CD4-positive, alpha-beta T cell treated with Interleukin-12 subunit alpha and Interleukin-12 subunit beta, for 1 hour (primary cell): ENCODE measurements at places on chromosomes 7 and 10.

GRCh38 chr7:122256046-122256445 lies 48.5 kb downstream of the FEZF1 start:
- no peak for DNase-seq

- peak; percentile 61 for DNase-seq
These were observed at the start of gene CARD11 for GRCh38 chr7:3043544-3044371. TSS of gene CARD11 (minus strand) at chr7:3043867. CDS start at chr7:2958506, 85,361 bp downstream.

DNA sequence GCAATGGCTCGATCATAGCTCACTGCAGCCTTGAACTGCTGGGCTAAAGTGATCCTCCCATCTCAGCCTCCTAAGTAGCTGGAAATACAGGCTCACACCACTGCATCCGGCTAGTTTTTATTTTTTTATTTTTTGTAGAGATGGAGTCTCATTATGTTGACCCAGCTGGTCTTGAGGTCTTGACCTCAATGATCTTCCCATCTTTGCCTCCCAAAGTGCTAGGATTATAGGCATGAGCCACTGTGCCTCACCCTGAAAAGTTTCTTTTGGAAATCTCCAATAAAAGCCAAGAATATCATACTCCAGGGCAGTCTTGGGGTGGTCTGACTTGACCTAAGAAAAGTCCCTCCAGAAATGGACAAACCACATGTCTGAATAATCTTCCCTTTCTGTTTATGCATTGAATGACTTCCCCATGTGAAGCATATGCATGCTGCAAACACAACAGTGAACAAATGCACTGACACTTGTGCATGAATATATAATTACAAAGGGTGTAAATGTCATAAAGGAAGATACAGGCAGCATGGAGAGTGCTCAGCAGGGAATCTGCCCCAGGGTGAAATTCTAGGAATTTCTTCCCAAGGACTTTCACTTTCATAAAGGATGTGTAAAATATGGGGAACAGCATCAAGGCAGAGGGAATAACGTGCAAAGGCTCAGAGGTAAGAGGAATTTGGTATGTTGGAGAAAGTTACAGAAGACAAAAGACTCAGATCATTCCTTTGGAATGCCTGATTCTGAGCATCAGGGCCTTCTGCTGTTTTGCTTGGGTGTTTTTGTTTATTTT lies 142.4 kb upstream of the LYZL1 start:
- DNase-seq = no peak

- no peak for DNase-seq
These were observed 53.8 kb downstream of the GRID1 start for GRCh38 chr10:86312701-86313270.

DNA sequence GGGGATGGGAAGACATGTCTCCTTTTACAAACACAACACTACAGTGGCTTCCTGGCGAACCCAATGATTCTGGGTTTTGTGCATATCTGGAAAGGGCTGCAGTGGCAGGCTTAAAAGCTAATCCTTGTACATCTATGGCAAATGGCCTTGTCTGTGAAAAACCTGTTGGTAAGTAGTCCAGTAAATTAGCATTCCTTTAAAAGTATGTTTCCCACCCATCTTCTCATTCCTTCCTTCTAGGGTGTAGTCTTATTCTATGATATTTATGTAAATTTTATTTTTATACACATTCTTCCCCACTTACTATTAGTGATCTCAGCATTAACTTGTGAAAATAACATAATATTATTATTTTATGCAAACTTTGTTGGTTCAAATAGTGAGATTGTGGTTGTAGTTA lies 206.9 kb downstream of the ATRNL1 start:
- no peak for DNase-seq

DNA sequence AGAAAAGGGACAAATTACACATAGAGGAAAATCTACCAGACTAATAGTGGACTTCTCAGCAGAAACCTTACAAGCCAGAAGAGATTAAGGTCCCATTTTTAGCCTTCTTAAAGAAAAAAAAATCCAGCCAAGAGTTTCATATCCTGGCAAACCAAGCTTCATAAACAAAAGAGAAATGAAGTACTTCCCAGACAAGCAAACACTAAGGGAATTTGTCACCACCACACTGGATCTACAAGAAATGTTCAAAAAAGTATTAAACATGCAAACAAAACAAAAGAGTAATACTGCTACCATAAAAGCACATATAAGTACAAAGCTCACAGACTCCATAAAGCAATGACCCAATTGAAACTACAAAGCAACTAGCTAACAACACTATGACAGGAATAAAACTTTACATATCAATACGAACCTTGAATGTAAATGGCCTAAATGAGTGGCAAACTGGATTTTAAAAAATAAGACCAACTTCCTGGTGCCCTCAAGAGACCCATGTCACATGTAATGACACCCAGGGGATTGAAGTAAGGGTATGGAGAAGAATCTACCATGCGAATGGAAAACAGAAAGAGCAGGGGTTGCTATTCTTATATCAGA lies 260.7 kb upstream of the PPP2R2D start:
- DNase-seq = no peak

- DNase-seq = no peak
These were observed 386 bp upstream of the EIF4EBP2 start for GRCh38 chr10:70403483-70404035.

DNA sequence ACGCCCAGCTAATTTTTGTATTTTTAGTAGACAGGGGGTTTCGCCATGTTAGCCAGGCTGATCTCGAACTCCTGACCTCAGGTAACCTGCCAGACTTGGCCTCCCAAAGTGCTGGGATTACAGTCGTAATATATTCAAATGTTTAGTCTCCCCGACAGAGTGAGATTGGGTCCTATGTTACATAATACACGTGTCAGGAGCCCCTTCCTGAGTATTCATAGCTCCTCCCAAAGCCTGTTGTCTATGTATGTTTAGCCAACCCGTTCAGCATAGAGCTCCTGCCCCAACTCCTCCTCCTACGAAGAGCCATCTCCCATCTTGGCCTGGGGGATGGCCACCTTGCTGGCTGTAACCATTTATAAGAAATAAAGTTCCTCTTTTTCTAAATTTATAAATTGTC lies 2.7 kb upstream of the PPP2R2D start:
- DNase-seq = no peak

DNA sequence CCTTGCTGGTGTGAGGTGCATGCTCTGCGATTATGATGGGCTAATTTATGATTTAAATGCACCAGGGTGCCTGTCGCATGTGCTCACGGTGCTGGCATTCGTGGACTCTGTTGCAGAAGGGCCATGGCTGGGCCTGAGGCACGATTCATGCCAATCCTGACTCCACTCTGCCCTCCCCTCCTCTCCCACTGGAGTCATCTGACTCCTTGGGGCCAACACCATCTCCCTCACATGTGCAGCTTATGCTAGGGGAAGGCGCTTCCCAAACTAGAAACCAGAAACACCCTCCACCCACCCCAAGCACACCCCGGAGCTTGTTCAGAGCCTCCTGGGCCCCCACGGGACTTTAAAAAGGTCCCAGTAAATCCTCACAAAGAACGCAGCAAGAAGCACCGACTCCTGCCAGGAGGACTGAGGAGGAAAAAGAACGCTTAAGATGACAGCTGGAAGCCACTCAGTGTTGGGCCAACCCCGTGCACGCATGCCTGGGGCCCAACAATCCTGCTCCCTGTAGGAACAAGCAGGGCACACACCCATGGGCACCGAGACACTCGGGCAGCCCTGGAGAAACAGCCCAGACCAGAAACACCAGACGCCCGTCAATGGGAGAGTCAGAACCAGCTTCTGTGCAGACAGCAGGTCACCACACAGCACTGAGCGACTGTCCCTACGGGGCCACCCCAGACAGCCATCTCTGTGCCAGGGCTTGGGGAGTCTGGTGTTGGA lies 14.1 kb downstream of the BRI3 start:
- no peak for DNase-seq

DNA sequence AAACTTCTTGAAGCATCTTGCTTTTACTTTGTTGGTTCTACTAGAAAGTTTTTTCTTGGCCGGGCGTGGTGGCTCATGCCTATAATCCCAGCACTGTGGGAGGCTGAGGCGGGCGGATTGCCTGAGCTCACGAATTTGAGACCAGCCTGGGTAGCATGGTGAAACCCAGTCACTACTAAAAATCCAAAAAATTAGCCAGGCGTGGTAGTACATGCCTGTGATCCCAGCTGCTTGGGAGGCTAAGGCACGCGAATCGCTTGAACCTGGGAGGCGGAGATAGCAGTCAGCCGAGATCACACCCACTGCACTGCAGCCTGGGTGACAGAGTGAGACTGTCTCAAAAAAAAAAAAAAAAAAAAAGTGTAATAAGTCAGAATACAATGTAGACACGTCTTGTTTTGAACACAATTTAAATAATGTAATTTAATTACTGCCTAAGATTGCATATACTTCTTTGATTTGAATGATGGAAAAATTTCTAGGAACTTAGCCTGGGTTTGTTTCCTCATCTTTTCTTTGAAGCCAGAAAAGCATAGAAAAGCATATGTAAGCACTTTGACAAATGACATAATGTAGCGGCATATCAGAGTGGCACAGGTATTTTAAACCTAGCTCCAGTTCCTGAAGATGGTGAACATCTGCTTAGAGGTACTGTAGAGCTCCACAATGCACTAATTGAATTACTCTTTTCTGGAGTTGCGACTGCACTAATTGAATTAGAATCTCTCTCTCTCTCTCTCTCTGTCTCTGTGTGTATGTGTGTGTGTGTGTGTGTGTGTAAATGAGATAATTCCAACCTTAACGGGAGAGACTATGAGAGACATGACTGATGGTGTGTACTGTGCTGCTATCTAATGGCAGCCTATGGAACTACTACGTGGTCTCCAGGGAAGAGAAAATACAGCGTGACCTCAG lies 87.8 kb downstream of the BTRC start:
- DNase-seq = peak; percentile 40

- no peak for DNase-seq
These were observed 72.9 kb downstream of the NPY start for GRCh38 chr7:24356718-24357386.

GRCh38 chr10:112490545-112490944 lies 43.5 kb downstream of the VTI1A start:
- no peak for DNase-seq

- DNase-seq = no peak
These were observed 112.6 kb downstream of the ZPBP start for GRCh38 chr7:49980465-49980864.

DNA sequence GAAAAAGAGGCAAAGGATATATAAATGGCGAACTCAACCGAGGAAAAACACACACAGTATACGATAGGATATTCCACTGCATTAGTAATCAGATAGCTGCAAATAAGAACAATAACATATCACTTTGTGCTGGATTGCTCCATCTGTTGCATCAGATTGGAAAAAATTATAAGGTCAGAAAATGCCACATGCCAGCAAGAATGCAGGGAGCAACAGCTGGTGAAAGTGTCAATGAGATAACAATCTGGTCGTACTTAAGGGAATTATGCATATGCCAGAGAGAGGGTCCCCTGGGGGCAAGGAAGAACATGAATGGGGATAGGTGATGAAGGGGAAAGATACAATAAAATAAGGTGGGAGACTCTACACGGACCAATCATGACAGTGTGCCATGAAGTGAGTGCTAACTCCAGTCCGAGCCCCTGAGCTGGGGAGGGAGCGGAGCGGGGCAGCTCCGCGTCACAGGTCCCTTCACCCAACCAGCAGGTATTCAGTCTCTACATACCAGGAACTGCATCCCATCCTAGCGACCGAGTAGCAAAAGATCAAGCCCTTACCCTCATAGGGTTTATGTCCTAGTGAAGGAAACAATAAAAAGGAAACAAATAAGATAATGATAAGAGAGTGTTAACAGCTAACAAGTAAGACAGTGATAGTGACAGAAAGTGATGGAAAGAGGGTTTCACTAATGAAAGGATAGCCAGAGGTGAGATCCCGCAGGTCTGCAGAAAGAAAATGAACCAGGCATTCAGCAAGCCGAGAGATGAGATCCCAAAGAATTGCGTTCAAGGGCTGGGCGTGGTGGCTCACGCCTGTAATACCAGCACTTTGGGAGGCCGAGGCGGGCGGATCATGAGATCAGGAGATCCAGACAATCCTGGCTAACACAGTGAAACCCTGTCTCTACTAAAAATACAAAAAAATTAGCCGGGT lies 9.4 kb downstream of the MPP7 start:
- DNase-seq = no peak

- DNase-seq = no peak
These were observed 11.5 kb upstream of the STN1 start for GRCh38 chr10:103929381-103929921.

DNA sequence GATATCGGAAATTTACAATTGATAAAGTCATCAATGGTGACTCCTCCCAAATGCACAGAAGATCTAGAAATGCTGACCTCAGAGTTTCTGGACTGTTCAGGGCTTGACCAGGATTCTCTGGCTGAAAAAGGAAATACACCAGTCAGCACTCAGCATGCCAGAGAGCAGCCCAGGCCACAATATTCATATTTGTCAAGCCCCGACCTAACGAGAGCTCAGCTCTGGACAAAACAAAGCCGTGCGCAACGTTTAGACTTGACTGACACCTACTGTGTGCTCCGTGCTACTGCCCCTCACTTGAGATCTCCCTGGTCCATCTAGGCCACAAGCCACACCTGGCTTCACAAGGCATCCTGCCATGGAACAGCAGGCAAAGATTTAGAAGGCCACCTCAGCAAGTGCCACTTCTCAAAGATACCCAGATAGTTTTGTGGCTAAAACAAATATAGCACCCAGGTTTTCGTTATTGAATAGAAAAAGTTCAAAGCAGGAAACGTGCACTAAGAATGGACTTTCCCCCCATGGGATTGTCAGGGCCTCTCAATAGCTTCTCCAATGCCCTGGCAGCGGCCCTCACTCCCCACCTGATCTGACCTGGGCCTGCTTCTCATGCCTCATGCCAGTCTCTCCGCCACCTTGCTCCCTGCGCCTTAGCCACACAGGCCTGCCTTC lies 218.3 kb downstream of the FAM107B start:
- DNase-seq = peak; percentile 72

- no peak for DNase-seq
These were observed 140.1 kb downstream of the GLI3 start for GRCh38 chr7:42096681-42097561.

- no peak for DNase-seq
These were observed 23.8 kb downstream of the SUFU start for GRCh38 chr10:102527546-102527945.

- no peak for DNase-seq
These were observed 418.9 kb downstream of the DGKB start for GRCh38 chr7:14483663-14484062.

- DNase-seq = no peak
These were observed 29.0 kb downstream of the MGAM2 start for GRCh38 chr7:142140401-142140959.

DNA sequence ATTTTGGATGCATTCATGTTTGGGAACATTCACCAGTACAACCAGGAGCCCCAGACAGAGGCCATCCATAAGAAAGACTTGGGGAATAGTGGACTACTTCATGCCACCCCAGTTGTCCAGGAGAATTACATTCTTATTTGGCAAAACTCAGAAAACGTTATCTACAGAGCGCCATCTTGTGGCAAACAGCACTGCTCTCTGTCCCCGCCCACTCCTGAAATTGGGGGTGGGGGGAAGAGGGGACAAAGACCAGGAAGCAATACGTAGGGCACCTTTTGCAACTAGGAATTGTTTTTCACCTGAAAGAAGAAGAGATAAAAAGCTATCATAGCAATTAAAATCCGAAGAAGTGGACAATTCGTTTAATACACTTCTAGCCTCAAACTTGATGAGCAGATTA lies 134.6 kb upstream of the MGMT start:
- DNase-seq = peak; percentile 1
